ENCODE measurements at places on chromosomes 13 and 19.

GRCh38 chr13:64274481-64275217 is 2859.0 kb upstream of the PCDH20 start:
- DNase-seq, result no peak

- no peak for DNase-seq
Measured at GRCh38 chr13:98803921-98804320, 51.4 kb upstream of the SLC15A1 start.

GRCh38 chr19:5803441-5803751 is 1.5 kb upstream of the NRTN start:
- no peak for DNase-seq

- DNase-seq, result no peak
Measured at GRCh38 chr13:101514695-101515275, 62.3 kb downstream of the ITGBL1 start.

DNA sequence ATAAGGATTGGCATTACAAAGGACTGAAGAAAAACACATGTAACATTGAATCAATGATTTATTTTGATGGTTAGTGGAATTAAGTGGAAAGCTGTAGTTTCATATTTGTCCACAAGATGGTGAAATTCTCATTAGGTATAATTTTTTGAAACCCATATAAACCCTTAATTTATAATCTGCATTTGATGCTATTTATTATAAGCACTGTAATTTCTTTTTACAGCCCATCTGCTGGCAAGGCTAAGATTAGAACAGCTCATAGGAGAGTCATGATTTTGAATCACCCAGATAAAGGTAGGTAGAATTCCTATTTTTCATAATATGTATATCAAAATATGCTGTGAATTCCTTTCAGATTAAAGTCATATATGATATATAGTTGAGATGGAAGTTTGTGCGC is 62.2 kb downstream of the DNAJC15 start:
- no peak for DNase-seq

- DNase-seq, result no peak
Measured at GRCh38 chr19:33864311-33864850, 67.7 kb downstream of the KCTD15 start.

GRCh38 chr19:30557212-30557611 is 185.0 kb downstream of the ZNF536 start:
- DNase-seq, result no peak

- peak; percentile 47 for DNase-seq
Measured at GRCh38 chr19:7904074-7905020, 670 bp downstream of the MAP2K7 start.

DNA sequence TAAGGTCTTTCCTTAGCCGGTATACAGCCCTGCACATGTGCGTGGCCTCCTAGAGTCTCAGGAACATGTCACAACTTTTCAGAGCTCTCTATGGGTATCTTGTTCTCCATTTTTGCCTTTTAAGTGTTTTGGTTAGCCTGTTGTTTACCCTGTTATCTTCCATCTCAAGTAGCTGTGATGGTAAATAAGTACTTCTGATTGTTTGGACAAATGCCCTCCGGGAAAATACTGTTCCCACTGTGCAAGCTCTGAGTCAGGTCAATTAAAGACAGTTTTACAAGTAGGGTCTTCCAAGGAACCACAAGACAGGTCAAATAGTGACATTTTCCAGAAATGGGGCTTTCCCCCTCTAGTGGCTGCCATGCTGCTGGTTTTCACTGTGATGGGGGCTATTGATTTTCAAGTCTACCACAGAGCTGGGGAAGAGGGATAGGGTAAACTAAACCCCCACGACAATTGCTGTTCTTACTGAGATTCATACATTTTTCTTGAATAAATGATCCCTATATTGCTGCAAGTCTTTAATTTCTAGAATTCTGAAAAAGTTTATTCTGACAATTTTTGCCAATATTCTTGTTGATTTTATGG is 109.5 kb downstream of the TM9SF2 start:
- no peak for DNase-seq

DNA sequence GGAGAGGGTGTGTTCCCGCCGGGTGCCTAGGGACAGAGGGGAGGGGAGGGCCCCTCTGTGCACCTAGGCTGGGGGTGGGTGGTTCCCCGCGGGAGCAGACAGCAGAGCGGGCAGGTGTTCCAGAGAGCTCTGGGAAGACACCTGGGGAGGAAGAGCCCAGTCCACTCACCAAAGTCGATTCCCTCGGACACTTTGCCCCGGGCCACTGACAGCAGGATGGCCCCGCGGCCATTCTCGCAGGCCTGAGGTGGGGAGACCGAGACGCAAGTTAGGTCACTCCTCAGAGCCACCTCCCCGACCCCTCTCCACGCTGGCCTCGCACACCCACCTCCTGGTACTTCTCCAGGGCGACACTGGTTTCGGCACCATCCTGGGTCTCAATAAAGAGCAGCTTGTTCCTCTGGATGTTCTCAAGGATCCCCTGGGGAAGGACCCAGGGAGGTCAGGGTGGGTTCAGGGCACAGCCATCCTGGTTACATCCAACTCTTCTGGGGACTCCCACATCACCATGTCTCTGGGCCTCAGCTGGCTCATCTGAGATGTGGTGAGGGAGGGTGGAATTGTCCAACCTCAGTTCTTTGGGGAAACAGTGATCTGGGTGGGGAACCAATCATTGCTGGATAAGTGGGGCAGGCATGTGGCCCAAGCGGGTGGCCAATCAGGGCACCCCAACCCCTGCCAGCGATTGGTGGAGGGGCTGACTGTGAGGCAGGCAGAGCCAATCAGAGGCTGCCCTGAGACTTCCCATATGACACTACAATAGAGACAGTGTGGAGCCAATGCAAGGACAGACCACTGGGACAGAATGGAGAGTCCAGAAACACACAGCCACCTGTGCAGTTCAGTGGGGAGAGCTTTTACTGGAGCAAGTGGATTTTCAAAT is 12.6 kb downstream of the KLC3 start:
- DNase-seq, result no peak

- DNase-seq, result no peak
Measured at GRCh38 chr13:85141401-85141800, 657.8 kb downstream of the SLITRK6 start.

DNA sequence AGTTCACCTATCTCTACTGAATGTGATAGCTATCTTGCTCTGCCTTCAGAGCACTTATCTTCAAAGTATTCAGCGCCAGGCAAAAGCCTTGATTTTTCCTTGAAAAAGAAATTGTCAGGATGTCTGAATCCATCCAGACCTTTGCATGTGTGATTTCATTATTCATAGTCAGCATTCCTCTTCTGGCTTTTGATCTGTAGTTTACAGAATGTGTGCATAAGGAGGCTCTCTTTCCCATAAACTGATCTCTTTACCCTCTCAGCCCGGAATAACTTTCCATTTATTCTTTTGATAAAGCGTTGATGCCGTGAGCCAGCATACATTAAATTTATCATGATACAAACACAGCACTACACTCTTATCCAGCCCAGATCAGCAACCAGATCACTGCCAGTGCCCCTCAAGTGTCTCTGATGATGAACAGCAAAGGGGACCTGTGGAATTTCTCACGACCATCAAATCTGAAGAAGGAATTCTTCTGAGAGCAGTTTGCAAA is 130.8 kb downstream of the DNAJC15 start:
- no peak for DNase-seq

DNA sequence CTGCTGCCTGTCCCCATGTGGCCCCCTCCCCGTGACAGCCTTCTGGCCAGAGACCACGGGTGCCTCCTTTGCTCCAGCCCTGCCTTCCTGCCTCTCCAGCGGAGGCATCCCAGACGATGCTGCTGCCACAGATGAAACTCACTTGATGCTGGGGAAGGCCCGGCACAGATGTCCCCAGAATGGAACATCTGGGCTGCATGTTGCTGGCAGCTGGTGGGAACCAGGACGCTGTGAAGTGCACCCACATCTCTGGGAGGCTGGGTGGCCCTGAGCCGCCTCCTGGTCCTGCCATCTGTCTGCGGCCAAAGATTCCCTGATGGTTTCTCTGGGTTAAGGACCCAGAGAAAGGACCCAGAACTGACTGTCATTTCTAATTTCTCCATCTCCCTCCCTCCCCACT is 51.9 kb upstream of the PTPRS start:
- DNase-seq, result no peak

DNA sequence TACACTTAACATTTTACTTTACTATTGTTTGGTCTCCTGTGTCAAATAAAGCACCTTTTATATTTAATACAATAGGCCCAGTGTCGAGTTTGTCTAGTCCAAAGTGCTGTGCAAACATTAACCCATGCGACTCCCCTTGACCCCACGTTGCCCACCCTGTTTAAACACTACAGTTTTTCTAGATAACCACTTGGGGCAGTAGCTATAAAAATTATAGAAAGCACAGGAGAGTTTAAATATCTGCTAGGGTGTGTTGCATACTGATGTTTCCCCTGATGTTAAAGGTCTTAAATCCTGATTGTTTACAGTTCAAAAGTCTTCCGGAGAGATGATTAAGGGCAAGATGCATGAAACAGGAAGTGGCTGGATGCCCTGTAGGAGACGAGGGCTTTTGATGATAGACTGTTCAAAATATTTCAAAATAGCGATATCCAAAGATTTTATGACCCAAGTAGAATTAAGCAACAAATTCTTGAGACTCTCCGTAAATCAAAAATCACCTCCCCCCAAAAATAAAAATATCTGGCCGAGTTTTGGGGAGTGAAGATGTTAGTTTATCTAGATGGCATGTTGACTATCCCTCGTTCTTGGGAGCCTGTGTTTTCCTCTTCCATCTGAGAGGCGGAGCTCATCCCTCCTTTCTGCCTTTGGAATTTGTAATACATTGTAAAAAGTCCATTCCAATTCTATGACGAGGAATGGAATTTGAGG is 167.1 kb downstream of the FGF9 start:
- no peak for DNase-seq

DNA sequence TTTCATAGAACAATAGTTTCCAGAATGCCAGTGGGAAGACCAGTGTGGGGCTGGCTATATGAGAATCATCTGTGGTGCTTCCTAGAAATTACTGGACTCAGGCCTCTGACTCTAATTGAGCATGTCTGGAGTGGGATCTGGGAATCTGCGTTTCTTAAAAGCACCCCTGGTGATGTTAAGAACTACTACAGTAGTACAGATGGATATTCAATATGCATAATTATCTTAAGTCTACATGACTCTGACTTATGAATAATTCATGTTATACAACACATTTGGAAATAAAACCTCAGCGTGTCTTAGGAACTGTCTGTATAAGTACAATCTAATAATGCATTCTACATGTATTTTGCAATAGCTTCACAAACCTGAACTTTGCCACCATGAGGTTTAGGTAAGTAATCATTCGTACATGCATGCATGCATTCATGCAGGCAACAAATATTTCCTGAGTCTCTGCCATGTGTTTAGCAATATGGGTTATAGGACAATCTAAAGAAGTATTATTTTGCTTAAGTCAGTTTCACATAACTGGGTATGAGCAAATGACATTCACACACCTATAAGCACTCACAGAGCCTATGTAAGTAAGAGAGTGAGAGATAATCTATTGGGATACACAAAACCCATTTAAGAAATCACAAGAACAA is 62.0 kb downstream of the EPSTI1 start:
- no peak for DNase-seq

GRCh38 chr13:110554227-110554836 is 7.2 kb downstream of the RAB20 start:
- DNase-seq, result no peak

DNA sequence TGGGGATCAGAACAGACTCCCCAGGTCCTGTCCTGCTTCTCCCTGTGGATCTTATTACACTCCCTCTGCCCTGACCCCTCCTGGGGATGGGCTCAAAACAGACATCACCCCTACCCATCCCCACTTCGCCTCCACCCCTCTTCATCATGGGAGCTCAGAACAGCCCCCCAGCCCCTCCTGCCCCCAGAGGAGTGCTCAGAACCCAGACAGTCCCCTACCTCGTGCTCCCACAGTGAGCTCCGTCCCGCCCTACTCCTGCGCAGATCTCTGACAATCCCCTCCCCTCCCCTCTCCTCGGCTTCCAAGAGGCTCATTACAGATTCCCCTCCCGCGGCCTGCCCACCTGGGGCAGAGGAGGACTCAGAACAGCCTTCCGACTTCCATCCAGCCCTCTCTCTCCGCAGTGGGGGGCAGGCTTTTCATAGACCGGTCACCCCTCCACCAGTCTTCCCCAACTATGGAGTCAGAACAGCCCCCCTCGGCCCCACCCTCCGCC is 6.1 kb downstream of the NXNL1 start:
- no peak for DNase-seq

DNA sequence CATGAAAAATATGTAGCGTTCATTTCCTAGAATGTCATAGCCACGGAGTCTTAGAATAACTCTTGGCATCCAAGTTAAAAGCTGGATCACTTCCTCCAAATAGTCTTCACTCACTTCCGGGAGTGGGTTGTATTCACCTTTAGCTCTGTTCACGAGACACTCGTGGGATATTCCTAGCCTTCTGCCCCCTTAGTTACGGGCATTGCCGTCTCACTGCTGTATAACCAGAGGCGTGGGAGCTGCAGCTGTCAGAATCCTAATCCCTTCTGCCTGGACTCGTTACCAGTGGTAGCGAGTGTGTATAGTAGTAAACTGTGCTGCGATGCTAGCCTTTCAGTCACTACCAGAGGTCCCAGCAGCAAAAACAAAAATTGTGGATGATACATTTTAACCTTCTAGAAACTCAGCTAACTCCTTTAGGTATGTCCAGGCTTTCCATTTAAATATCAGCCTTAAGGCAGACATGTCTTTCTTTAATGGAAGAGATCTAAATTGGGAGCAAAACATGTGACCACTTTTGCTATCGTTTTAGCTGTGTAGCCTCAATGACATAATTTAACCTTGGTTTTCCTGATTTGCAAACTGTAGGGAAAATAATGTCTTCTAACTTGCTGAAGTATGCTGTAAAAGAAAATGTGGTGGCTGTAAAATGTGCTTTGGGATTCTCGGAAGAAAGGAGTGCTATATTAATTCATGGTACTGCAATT is 34.1 kb downstream of the ERCC5 start:
- no peak for DNase-seq

DNA sequence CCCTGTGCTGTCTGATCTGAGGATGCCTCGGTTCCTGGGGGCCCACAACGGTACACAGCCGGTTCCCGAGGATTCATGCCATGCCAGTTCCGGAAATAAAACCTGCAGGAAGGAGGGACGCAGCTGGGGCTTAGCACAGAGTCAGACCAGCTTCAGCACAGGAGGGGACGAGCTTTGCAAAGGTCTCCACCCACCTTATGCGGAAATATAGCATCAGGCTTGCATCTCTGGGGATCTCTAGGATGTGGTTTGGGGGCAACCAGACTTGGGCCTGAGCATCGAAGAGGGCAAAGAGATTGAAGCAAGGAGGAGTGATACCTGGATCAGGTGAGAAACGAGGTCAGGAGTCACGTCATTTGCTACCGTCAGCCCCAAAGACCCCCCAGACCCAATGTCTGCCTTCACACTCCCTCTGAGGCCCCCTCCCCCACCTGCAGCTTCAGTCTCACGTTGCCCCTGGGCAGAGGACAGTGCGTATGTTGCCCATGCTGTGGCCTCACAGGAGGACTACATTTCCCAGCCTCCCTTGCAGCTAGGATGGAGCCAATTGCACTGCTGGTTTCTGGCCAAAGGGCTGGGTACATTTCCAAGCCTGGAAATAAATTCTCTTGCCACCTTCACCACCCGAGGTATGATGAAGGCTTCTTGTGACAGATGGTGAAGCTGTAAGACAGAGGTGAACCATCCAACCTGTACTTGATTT is 12.1 kb downstream of the TYK2 start:
- no peak for DNase-seq

All from T follicular helper cell (primary cell).